ENCODE measurements at places on chromosomes 7 and 10.

DNA sequence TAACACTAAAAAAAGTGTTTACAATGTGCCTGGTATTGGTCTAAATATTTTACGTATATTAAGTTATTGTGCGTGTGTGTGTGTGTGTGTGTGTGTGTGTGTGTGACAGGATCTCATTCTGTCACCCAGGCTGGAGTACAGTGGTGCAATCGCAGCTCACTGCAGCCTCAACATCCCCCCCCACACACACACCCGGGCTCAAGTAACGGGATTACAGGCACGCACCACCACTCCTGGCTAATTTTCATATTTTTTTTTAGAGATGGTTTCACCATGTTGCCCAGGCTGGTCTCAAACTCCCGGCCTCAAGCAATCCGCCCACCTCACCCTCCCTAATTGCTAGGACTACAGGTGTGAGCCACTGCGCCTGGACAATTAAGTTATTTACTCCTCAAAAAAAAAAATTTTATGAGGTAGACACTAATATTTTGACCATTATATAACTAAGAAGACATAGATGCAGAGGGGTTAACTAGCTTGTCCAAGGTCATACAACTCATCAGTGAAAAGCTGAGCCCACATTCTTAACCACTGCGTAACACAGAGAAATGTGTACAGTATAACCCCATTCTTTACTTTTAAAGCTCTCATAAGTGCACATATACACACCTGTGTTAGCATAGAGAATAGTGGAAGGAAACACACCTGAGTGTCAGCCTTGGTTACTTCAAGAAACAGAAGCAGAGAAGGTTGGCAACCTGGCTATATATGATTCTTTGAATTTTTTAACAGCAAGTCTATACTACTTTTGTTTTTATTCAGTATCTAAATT is 35.0 kb downstream of the DNAJC12 start:
- no peak for DNase-seq

DNA sequence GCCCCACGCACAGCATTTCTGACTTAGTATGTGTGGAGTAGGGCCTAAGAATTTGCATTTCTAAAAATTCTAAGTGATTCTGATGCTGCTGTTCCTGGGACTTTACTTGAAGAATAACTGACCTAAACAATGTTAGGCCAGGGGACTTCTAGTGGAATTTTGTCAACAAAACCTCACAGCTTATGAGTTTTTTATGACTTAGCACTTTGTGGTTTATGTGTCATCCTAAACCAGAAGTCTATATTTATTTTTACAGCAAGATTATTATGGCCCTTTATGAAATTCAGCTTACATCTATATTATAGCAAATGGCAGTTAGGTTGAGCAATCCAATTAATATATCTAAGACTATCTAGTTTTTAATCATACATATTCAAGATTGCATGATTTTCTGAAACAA is 24.6 kb upstream of the BET1 start:
- no peak for DNase-seq

DNA sequence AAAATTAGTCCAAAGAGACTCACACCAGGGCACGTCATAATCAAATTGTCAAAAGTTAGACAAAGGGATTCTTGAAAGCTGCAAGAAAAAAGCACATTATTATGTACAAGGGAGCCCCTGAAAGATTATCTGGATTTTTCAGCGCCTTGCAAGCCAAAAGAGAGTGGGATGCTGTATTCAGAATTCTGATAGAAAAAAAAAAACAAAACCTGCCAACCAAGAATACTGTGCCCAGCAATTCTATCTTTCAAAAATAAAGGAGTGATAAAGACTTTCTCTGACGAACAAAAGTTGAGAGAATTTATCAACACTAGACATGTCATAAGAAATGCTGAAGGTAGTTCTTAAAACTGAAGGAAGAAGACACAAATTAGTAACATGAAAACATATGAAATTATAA is 240.2 kb downstream of the SNX13 start:
- DNase-seq: no peak

DNA sequence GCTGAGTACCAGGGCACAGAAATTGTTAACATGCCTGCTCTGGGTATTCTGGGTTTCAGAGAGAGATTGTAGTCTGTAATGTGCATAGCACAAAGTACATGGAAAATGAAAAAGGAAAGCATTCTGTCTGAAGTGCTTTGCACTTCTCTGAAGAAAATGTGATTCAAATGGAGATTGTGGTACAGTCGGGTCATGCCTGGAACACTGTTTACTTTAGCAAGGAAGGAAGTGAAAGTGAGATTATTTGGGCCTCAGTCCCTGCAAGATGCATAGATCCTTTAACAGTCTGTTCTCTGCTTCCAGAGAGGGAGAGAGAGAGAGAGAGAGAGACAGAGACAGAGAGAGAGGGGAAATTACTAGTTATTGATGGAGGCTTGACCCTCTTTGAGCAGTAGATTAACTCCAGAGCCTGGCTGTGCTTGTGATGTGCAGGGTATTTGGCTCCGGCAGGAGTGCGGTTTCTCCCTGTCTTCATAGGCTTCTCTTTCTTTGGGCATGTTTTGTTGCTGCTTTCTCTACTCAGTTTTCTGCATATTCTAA is 5.4 kb downstream of the VWC2 start:
- DNase-seq: no peak

- DNase-seq: no peak
These were observed 1.4 kb upstream of the GDF2 start for GRCh38 chr10:47320812-47321211.

- DNase-seq: no peak
These were observed 2.4 kb downstream of the FEZF1 start for GRCh38 chr7:122301858-122302760.

- no peak for DNase-seq
These were observed 133.1 kb upstream of the ADAM12 start for GRCh38 chr10:126521399-126521798.

DNA sequence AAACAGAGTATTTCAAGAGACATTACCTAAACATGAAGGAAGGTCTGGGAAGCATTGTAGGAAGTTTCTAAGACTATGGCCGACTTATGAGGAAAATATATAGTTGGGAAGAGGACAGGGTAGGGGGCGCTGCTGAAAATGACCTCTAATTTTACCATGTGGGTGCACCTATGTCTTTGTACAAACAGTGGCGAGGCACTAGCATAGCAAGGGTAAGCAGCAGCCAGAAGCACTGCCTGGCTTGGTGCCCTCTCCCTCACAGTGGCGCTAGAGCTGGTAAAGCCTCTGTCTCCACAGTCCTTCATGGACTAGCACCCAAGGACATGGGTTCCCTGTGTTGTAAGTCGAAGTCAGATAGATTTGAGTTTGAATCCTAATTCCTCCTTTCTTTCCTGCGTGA is 461.2 kb downstream of the INHBA start:
- no peak for DNase-seq

DNA sequence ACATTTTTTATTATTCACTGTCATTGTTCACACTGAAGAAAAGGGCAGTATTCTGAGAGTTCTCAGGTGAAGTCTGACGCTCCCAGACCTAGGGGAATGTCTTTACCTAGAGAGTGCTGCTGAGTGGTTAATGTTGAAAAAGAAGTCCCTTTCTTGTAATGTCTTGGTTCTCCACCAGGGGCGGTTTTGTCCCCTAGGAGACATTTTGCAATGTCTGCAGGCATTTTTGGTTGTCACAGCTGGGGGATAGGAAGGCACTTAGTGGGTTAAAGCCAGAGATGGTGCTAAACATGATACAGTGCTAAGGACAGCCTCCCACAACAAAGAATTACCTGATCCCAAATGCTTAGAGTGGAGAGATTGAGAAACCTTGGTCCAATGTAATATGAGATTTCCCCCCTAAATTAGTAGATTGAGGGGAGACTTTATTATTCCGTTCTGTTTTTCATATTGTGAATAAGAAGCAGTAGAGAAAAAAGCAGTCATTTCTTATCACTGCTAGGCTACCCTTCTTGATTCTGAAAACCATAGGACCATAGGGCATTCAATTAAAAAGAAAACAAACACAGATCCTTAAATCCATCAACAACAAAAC is 13.1 kb downstream of the UMAD1 start:
- no peak for DNase-seq

Measured in kidney capillary endothelial cell (primary cell).